ENCODE measurements at places on chromosomes 16 and 17.

DNA sequence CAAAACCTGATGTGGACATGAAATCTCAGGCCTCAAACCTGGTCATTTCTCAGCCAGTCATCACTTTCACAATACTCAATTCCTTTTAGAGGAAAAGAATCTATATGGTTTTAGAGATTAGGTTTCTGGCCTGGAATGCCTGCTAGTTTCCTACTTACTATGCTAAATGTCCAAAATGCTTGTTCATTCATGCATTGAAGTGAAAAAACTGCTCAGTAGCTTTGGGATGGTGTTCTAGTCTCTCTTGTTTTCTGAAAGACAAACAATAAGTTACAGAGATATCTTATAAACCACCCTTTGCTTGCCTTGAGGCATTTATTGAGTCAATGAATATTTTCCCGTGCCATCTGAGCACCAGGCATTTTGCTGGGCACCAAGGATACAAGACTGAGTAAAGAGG lies 1146.5 kb upstream of the GOT2 start:
- no peak for DNase-seq

GRCh38 chr17:4297351-4297750 lies 33.6 kb upstream of the ANKFY1 start:
- no peak for DNase-seq

DNA sequence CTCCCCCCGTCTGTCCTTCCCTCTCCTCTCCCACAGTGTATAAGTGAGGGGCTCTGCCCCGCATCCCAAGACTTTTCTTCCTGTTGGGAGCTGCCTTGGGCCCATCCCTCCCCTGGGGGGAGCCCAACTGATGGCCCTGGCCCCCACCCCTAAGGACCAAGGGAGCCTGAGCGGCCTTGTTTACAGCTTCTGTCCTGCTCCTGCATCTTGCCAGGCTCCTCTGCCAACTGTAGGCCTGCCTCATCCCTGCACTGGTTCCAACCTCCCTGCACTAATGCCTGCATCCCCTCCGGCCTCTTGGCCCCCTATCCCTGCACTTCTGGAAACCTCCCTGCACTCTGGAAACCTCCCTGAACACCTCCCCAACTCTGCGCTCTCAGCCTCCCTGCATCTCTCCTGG lies 1.4 kb upstream of the PAGR1 start:
- DNase-seq = no peak

DNA sequence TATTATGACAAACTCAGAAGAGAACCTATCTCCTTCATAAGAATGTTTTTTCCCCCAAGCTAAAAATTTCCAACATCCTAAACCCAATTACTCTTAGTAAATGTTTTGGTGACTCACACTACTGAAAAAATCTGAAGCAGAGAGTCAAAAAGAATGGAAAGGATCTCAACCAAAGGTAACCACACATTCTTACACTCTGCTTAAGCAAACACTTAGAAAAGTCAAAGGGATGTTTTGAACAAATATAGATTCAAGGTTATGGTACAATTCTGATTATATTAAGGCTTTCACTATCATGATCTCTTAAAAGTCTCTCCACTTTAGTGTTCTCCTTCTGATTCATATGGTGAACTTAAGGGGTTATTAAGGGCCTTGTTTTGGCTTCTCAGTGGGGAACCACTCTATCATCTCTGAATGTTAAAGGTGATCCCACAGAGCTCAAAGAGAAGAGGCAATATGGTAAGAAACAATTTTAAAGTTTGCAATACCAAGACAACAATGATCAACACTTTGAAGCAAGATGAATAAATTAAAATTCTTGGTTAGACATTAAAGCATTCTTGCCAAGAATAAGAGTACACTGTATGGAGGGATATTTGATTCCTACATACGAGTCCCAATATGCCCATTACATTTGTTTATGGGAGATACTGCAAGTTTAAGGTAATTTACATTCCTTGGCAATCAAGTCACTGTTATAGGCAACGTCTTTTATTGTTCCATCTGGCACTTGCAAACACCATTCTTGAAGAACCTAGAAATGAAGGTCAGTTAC lies 69.2 kb downstream of the CDC27 start:
- DNase-seq = no peak

DNA sequence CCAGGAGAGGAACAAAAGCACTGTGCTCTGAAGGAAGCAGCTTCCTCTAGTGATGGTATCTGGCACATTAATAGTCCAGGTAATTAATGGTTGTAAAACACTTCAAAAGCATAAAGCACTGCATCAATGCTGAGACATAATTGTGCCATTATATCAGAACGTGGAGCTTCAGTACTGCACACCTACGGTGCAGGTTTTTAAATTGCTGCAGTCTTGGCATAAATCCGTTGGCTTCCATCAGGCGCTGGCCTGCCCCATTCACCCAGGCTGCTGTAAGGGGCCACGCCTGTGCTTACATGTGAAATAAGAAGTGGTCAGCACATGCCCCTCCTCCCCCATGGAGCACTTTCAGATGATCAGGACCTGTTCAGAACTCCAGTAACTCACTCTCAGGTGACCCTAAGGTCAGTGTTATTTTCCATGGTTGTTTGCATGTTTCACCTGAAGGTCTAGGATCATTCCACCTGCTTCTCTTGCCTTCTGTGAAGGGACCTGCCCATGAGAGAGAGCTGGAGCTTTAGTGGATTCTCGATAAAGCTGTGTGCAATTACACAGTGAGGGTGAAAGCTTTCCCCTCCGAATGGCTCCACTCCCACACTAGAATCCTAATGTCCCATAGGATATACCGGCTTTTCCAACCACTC lies 345.3 kb downstream of the CA10 start:
- no peak for DNase-seq

DNA sequence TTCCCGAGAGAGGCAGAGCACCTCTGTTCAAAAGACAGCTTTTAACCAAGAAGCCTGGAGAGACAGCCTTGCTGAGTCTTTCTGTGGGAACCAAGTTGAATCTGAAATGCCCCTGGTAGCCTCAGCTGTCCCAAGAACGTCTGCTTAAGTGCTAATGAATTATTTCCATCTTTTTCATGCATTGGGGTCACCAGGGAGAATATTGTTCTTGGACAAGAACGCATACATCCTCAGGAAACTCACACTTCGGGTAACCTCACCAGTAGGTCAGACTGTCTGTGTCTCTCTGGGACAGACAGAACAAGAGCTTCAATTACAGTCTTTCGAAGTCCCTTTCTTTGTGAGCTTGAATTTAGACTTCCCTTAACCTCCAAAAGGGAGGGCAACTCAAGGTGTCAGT lies 134.6 kb upstream of the ADAMTS18 start:
- DNase-seq = no peak

GRCh38 chr17:49861150-49861884 lies 13.4 kb upstream of the TAC4 start:
- peak; percentile 83 for DNase-seq

DNA sequence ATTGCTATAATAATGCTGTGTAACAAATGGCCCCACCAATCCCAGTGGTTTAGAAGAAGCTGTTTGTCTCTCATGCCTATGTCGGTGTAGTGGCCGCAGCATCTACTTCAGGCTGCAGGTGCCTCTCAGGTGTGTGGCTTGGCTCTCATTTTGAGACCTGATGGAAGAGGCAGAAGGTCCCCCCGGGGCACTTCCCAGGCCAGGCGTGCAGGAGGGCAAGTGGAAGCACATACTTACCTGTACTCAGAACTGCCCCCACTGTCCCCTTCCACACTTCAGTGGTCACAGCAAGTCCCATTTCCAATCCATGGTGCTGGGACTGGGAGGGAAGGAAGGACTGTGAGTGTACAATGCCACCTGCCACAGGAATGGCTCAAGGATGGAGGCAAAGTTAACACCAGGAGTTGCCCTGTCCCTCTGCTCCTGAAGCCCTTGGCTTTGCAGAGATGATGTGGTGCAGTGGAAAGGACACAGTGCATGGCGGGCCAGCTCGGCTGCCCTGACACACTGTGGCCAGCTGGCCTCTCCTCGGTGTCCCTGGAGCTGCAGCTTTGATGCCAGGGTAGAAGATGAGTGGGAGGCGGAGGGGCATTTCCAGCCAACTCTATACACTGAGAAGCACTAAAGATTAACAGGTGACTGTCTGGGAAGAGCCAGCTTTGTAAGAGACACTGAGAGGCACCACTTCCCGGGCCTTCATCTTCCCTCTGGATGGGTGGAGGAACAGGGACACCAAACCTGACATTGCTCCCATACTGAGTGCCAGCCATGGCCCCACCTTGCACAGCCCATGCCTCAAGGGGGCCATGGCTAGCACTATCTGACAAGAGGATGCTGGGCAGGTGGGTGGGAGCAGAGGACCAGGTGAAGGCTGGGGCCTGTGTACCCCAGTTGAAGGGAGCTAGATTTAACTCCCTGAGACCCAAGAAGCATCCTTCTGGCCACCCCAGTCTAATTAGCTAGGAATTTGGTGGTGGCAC lies 105.9 kb downstream of the METRNL start:
- peak; percentile 59 for DNase-seq

- DNase-seq = no peak
Observed at GRCh38 chr17:27513849-27514248, 57.6 kb downstream of the KSR1 start.

DNA sequence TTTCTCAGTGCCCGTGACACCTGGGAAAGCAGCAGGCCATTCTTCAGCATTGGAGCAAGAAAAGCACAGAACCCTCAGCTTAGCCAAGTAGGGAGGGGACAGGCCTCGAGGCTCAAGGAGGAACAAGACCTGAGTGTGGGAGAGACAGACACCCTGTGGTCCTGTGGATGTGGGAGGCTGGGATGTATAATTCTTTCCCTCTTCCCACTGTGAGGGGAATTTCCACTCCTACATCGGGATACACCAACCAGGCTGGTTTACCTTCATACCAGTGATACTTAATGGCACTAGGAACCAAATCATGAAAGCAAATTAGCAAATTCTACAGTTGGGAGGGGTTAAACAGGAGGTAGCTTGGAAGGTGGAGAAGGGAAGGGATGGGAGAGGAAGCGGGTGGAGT lies 41.7 kb downstream of the LYRM1 start:
- DNase-seq = no peak

GRCh38 chr17:61503961-61504360 lies 51.7 kb downstream of the TBX4 start:
- DNase-seq = no peak

DNA sequence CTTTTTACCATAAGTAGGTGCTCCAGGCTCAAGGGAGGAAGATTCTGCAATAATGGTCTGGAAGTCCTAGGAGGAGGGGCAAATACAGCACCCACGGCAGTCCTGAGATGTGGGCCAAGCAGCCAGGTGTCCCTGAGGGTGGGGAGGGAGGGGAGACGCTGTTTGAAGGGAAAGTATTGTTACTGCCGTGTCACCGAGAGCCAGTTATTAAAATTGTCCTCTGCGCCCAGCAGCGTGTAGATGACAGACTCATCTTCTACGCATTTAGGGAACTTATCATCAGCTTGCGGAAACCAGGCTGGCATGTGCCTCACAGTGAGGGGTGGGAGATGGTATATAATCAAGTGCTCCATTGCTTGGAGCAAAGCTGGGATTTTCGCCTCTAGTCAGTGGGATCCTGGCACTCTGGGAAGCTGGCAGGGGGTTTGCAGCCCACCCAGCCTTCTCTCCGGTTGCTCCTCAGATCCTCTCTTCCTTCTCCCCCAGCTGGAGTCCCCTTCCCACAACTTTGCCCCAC lies 104.6 kb downstream of the OR1D5 start:
- peak; percentile 28 for DNase-seq

DNA sequence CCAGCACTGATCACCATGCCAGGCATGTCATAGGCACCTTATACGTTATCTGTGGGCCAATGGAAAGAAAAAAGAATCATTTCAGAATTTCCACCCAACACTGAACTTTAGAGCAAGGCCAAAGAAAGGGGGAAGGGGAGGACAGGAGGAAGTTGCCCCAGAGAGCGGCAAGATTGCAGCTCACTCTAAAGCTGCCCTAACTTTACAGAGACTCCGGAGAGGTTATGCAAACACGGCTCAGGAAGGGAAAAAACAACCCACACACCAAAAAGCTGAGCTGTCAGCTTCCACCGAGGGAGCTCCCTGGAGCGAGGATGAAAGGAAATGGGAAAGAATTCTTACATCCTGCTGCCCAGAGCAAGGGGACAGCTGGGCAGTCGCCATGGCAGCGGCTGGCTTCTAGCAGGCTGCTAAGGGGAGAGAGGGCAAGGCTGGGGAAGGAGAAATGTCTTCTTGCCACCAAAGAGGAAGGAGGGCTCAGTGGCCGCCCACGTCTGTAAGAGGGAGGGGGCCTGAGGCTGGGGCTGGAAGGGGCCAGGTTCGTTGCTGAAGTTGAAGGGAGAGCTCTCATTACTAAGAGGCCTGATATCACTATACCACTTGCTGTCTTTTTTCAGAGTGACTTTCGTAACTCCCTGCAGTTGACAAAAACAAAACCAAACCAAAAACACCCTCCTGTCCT lies 18.2 kb downstream of the COTL1 start:
- DNase-seq = peak; percentile 87

DNA sequence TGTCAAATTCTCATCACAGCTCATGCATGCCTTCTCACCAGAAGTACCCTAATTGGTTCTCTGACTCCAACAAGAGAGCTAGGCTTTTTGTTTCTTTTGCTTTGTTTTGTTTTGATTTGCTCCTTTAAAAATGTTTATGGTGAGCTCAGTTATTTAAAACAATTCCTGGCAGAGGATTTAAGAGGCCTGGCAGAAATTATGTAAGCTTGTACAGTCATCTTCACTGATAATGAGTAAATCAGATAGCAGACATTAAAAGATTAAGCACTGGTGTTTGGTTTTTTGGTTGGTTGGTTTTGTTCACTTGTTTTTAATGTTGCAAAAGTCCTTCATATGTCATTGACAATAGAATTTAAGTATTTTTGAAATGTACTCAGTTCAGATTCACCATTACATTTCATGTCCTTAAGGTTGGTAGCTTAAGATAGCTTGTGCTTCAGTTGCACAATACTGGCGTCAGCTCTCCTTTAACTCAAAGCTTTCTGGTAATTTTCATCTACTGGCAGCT lies 378.9 kb downstream of the CDH13 start:
- DNase-seq = no peak

DNA sequence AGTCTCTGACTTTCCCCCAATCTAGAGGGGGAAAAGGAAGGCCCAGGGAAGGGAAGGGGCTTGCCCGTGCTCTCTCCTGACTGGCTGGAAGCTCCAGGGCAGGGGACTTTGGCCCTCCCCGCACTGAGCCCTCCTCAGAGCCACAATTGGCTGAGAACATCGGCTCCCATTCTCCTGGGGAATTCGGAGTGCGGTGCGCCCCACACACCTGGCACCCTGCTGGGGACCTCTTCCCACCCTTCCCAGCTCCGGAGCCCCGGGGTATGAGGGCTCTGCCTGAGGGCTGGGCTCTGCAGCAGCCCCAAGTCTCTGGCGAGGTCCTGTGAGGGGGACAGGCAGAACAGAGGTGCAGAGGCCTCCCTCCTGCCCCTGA lies 36.0 kb downstream of the PIMREG start:
- no peak for DNase-seq

GRCh38 chr17:82655523-82655922 lies 7.3 kb upstream of the WDR45B start:
- DNase-seq = no peak

GRCh38 chr16:83742124-83742899 lies 65.5 kb upstream of the HSBP1 start:
- DNase-seq = no peak
